ENCODE measurements at places on chromosomes 12 and 14.

- no peak for DNase-seq
Measured at GRCh38 chr12:116604951-116605641, 45.9 kb downstream of the MAP1LC3B2 start.

DNA sequence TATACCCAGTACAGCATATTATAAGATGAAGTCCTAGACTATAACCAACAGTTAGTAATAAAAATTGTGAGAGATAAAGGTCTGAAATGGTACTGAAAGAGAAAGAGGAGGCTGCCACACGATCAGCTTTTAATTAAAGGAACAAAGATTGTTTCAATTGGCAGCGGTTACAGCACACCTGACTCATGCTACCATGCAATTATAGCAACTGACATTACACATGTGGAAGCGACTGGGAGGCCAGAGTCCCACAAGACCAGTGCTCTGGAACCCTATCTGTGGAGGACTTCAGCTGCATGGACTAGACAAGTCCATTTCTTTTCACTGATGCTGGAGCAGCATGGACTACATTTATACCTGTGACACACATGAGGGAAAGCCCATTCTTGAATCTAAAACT is 55.2 kb downstream of the SEL1L start:
- no peak for DNase-seq

GRCh38 chr14:104588066-104588857 is 8.7 kb downstream of the C14orf180 start:
- no peak for DNase-seq

DNA sequence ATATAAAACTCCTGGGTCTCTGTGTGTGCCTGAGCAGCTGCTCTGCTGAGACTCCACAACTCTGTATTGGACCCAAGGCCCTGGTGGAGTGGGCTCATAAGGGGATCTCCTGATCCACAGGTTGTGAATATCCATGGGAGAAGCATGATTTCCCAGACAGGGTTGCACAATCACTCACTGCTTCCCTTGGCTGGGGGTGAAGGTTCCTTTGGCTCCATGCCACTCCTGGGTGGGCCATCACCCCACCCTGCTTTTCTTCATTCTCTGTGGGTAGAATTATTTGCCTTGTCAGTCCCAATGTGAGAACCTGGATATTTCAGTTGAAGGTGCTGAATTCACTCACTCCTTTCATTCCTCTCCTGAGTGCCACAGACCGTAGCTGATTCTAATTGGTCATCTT is 205.2 kb upstream of the TMEM260 start:
- no peak for DNase-seq

DNA sequence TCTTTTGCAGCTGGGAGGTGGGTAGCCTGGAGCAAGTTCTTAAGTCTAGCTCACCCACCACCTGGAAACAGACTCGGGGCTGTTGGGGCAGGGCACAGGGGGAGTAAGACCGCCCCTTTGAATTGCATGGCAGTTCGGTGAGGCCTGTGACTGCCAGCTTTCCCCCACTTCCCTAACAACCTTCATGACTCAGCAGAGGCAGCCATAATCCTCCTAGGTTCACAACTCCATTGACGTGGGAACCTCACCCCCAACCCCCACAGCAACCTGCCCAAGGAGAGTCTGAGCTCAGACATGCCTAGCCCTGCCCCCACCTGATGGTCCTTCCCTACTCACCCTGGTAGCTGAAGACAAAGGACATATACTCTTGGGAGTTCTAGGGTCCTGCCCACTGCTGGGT is 87.4 kb downstream of the NELL2 start:
- DNase-seq = no peak

DNA sequence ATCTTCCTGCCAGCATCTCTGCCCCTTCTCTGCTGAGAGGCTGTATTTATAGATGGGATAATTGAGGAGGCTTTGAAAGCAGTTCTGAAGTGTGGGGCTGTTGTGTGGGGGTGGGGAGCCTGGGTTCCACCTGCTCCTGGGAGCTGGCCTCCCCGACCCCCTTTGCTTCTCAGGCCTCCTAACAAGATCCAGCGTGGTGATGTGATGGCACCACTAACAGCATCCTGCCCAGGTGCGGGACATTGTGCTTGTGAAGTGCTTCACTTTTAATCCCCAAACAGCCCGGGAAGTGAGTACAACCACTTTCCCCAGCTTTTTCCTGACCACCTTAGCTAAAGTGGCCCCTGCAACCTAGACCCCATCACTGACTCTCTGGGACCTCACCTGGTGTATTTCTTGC is 95.1 kb upstream of the NRXN3 start:
- no peak for DNase-seq

GRCh38 chr12:93614917-93615596 is 42.6 kb downstream of the SOCS2 start:
- DNase-seq = no peak

- no peak for DNase-seq
Measured at GRCh38 chr14:67263499-67264149, 22.4 kb downstream of the PALS1 start.

DNA sequence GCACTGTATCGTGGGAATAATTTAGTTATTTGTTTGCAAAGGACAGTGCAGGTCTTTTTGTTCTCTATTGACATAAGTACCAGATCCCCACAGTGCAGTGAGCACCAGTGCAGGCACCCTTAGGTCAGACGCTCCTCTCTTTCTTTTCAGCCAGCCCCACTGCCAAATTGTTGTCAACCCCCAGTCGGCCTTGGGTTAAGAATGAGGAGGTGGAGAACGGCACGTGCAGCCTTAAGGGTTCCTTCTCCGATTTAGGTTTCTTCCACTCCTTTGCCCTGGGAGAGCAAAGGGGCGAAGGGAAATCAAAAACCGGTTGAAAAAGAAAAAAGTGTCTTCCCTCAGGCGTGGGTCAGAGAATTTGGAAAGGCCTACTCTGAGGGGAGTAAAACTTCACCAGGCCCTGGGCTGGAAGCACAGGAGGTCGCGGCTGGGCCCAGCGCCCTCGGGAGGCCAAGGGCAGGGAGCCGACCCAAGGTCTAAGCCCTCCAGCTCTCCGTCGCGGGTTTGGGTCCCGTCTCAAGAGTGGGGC is 4.3 kb downstream of the PAX9 start:
- DNase-seq = no peak

DNA sequence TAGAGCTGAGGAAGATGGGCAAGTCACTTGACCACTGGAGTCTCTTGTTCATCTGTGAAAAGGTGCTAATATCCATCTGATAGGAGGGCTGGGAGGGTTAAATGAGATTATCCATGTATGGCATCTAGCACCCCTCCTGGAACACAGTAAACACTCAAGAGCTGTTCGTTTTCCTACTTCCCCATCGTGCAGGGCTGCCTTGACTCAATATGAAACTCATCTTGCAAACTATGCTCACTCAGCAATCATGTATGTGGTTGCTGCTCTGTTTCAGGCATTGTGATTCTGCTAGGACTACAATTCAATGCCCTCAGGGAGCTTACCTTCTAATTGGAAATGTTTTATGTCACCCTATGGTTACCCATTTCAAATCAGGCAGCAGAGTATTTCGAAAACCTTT is 395.6 kb downstream of the BCAT1 start:
- DNase-seq = no peak

DNA sequence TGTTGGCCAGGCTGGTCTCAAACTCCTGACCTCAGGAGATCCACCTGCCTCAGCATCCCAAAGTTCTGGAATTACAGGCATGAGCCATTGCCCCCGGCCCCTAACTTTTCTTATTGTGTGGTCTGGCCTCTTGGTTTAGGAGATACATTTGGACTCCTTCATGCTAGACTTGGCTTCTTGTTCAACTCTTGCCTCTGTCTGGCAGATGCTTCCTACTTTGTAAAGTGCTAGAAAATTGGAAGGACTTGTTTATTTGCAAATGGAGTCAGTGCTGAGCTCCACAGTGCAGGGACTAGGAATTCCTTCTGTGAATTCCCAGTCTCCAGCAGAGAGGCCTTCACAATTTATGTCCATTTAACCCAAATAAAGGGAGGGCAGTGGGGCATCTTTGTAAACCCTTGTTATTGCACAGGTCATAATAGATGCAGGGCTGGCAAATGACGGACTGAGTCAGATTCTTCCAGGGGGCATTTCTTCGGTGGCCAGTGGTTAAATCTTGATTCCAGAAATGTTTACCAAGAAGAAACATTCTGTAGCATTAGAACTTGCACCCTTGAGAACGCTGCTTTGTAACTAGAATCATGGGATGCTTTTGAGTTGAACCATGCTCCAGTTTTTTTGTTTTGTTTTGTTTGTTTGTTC is 73.8 kb upstream of the TBX3 start:
- no peak for DNase-seq

DNA sequence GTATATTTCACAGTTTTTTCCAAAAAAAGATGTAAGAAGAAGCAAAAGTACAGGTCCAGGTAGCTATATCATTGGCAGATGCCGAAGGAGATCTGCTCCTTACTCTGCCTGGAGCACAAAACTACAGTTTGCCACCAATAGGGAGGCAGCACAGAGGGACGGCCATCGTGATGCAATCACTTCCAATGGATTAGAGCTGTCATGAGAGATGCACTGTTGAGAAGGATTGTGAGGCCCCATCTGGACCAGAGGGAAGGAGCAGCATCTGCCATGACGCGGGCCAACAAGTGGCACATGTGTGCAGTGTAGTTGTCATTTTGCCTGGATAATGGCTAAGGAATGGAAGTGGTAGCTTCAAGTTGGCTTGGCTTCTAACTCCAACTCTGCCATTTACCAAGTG is 318.8 kb upstream of the FKBP4 start:
- DNase-seq = peak; percentile 69

DNA sequence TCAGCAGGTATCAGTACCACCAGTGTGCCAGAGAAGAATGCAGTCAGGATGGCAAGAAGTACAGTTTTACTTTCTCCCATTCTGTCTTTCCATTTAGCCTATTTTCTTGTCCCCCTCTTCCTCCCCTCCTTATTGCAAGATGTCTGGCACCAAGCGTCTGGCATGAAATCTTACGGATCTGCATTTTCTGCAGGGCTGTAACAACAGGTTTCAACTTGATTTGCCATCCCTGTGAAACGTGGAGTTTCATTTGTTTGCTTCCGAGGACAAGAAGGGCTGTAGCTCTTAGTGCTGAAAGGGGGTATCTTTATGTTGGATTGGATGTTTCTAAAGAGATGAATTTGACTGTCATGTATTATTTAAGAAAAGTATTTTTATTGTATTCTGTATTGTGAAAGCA is 1110.6 kb downstream of the BCL11B start:
- no peak for DNase-seq
